ENCODE measurements at places on chromosomes 13 and 19.

GRCh38 chr13:77599351-77599750, 63.8 kb downstream of the SCEL start:
- DNase-seq = no peak

DNA sequence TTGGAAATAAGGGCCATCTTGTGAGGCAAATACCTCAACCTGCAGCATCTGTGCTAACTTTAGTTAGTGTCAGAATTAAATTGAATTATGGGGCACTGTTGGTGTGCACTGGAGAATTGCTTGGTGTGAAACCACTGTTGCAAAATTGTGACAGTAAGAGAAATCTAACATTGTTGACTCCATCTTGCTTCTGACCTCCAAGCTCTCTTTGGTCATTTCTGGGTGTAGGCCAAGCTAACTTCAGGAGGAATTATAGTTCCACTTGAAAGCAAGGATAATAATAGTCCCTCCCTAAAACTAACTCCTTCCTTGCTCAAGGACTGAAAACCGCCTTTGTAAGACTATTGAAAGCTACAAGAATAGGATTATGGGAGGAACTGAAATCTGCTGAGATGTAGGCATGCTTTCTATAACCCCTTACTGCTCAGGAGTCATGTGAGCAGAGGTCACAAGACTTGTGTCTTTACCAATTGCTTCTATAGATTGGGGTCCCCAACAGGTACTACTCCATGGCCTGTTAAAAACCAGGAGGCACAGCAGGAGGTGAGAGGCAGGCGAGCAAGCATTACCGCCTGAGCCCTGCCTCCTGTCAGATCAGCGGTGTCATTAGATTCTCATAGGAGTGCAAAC, 24.9 kb upstream of the GAS6 start:
- DNase-seq = no peak

DNA sequence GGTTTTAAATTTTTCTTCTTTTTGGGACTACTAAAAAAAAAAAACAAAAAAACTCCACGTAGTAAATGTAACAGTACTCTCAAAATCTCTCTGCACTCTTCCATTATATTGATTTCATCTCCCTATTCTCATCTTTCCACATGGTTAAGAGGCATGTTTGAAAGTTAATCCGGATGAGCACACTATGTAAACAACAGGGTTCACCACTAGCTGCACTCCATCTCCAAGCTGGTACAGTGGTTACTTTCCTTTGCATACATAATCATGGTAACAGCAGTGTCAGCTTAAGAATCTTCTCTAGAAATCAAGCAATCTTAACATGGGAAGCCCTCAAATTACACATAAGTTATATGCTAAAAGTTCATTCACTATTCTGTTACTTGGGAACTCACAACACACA, 92.6 kb downstream of the MIPEP start:
- DNase-seq = no peak

DNA sequence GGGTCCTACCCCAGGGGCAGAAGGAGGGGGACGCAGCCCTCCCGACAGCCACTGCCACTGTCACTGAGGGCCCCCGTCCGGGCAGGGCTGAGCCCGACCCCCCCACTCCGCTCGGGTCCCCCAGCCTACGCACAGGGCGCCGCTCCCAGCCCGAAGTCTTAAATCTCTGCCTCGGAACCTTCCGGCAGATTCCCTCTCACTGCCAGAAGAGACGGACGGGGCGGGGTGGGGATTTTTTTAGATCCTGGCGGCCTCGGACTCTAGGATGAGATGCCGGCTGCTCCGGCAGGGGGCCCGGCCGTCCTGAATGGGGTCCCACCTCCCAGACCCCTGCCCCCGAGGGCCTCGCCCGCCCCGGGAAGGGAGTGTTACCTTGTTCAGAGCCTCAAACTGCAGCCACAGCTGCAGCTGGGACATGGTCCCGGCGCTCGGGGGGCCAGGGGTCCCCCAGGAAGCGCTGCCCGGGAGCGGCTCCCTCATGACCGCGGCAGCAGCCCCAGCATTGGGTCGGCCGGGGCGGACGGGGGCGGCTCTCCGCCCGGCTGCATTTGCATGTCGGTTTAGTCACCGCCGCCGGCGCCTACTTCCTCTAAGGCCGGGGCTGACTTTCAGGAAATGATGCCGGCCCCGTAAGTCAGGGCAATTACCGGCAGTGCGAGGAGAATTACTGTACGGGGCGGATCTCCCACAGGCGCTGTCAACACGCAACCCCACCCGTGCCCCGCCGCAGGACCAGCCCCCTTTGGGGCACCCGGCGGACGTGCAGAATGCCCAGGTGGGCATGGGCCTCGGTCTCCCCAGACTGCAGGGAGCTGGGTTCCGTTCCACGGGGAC, 28.1 kb downstream of the GPX4 start:
- peak; percentile 93 for DNase-seq

GRCh38 chr19:53871454-53871853, 3.8 kb downstream of the MYADM start:
- no peak for DNase-seq

DNA sequence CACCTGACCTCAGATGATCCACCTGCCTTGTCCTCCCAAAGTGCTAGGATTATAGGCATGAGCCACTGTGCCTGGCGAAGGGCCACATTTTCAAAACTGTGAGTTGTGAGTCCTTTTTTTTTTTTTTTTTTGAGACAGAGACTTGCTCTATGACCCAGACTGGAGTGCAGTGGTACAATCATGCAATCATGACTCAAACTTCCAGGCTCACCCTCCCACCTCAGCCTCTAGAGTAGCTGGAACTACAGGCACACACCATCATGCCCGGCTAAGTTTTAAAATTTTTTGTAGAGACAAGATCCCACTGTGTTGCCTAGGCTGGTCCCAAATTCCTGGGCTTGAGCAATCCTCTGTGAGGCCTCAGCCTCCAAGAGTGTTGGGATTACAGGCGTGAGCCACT, 3.8 kb upstream of the MYPOP start:
- DNase-seq = no peak

GRCh38 chr13:26941345-26942174, 181.0 kb upstream of the GPR12 start:
- no peak for DNase-seq

GRCh38 chr13:31790992-31791391, 51.7 kb downstream of the RXFP2 start:
- DNase-seq = no peak

DNA sequence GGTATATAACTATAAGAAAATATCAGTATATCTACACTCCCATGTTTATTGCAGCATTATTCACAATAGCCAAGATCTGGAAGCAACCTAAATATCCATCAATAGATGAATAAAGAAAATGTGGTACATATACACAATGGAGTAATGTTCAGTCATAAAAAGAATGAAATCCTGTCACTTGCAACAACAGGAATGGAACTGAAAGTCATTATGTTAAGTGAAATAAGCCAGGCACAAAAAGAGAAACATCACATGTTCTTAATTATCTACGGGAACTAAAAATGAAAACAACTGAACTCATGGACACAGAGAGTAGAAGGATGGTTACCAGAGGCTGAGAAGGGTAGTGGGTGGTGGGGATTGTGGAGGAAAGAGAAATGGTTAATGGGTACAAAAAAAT, 665.2 kb downstream of the TBC1D4 start:
- DNase-seq = no peak

DNA sequence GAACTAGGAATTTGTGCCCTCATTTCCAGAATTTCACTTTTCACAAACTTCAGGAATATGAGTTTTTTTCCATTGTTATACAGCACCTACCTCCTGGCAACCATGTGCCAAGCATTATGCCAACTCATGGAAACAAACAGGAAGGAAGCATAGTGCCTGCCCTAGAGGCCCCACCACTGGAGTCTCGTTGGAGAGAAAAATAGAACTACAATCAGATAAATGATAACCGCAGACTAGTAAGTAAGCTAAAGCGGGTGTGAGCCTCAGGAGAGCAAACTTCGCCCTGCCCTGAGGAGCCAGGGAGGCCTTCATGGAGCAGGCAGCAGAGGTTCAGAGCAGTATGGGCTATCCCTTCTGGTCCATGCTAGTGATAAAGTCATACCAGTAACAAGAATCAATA, 75.9 kb downstream of the FRY start:
- DNase-seq = no peak

GRCh38 chr13:35140831-35141230, 198.8 kb downstream of the NBEA start:
- no peak for DNase-seq

- DNase-seq = peak; percentile 4
Measured at GRCh38 chr13:48961379-48961778, 14.3 kb upstream of the FNDC3A start.

DNA sequence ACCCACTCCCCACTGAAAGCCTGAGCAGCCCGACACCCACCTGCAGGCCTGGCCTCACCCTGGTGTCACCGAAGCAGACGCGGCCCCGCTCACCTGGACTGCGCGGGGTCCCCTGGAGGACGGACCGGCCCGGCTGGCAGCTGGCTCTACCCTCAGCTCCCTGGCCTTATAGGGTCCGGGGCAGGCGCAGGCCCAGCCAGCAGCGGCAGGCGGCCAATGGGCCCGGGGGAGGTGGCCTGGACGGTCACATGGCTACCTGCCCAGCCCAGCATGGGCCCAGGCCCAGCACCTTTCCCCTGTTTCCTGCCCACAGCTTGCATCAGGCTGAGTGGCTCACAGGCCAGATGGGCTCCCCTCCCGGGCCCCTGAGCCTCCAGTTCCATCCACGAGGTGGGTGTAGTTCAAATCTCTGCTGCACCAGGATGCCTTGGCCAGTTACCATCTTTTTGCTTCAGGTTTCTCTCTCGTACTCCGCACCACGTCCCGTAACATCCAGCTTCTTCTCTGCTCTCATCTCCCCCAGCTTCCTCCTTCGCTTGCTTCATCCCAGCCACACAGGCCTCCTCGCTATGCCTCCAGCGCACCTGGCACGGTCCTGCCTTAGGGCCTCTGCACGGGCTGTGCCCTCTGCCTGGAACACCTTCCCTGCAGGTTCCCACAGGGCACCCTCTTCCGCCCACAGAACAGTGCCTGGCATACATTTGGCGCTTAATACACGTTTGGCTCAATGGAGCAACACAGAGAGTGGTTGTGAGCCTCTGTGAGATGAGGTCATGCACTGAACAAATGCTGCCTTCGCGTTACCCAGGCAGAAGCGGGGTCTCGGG, at the start of gene PLIN4:
TSS of gene PLIN4 (minus strand) at position 142 of the 827 bp plus-strand sequence. CDS start 214 bp downstream, outside the sequence.
- no peak for DNase-seq

GRCh38 chr13:102870677-102871415, 25.0 kb downstream of the ERCC5 start:
- DNase-seq = peak; percentile 68

DNA sequence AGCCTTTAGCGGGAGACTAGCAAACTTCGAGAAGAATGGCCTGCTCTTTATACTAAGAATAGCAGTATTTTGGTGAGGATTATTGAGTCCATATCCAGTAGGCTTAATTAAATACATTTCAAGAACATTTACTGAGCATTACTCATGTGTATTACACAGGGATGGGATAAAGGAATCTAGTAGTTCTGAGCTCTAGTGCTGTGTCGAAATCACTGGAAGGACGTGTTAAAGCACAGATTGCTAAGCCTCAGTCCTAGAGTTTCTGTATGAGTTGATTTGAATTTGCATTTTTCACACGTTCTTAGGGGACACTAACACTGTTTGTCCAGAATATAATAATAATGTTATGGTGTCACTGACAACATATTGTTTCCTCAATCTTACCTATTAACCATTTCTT, 9.0 kb downstream of the ZNF302 start:
- DNase-seq = no peak

GRCh38 chr13:110261166-110262081, 45.5 kb downstream of the COL4A1 start:
- DNase-seq = peak; percentile 11

DNA sequence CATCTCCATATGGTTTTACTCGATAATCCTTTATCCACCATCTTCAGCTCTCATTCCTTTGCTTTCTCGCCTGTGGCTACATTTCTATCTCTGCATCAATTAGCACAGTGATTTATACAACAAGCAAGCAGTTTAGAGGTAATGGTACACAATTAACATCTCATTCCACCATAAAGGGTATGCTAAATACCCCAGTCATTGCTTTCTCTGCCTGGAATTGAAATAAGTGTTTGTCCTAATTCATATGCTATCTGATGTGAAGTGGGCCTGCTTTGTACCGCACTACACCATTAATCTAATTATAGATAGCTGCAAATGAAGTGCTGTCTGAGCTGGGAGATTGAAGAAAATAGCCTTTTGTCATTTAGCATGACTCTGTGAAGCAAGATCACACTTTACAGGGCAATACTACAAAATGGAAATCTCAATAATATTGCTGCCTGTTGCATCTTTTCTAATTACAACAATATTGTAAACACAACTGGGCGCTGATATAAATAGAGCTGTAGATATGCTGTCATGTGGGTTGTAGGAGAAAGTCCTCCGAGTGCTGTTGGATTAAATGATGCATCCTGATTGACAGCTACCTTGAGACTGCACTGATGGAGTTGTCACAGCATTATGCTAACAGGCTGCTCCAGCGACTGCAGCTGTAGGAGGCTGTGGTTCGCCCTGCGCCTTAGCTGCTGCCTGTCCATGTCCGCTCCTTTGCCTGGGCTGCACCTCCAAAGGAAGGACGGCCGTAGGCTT, 78.2 kb downstream of the GGACT start:
- no peak for DNase-seq

DNA sequence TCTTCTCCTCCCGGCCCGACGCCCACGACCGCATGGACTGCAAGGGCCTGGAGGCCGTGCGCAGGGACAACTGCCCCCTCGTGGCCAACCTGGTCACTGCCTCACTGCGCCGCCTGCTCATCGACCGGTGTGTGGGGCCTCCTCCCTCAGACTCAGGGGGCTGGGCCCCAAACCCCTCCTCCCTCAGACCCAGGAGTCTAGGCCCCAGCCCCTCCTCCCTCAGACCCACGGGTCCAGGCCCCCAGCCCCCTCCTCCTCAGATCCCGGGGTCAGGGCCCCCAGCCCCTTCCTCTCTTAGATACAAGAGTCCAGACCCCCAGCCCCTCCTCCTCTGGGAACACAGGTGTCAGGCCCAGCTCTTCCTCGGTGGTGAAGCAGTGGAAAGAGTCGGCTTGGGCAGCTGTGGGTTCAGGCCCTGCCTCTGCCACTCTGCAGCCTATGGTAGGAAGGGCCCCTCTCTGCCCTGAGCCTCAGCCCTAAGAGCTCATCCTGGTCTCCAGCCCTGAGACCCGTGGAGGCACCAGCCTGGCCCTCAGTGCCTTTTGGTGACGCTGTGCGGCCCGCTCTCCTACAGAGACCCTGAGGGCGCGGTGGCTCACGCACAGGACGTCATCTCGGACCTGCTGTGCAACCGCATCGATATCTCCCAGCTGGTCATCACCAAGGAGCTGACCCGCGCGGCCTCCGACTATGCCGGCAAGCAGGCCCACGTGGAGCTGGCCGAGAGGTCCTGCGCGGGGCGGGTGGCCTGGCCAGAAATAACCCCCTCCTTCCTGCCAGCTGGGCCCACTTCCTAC, 3.7 kb upstream of the SPIB start:
- peak; percentile 93 for DNase-seq

GRCh38 chr19:31154021-31154420, 195.2 kb downstream of the TSHZ3 start:
- no peak for DNase-seq

DNA sequence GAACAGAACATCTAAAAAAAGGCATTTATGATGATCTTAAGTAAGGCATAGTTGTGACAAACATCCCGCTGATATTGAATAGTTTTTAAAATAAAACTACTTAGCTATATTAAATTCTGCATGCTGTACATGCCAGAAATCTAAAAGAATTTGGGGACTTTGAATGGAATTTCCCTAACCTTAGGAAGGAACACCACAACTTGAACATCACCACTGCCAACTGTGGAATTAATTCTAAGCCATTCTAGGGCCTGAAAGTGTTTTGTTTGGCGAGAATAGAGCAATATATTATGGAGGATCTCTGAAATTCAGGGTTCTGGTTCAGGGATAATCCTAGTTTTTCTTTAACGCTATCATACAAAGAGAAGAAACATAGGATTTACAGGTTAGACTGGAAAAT, 17.8 kb upstream of the LATS2 start:
- DNase-seq = no peak

GRCh38 chr19:28420811-28421550, 792.0 kb downstream of the UQCRFS1 start:
- no peak for DNase-seq

Measured in GM12865 (cell line).